ENCODE measurements at places on chromosomes 1 and 21.

DNA sequence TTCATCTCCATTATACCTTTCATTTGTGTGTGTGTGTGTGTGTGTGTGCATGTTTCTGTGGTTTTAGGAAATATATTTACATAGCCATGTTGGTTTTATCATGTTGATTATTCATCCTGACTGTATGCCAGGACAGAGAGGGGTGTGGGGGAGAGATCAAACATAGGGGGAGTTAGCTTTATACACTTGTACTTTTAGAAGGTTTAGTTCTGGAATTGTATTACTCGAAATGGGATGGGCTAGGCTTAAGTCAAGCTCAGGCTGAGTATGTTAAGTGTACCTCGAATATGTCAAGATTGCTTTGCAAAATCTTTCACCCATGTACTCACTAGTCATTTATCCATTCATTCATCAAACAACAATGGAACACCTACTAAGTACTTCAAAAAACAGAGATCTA, 123.3 kb downstream of the HMCN1 start:
- DNase-seq = no peak

DNA sequence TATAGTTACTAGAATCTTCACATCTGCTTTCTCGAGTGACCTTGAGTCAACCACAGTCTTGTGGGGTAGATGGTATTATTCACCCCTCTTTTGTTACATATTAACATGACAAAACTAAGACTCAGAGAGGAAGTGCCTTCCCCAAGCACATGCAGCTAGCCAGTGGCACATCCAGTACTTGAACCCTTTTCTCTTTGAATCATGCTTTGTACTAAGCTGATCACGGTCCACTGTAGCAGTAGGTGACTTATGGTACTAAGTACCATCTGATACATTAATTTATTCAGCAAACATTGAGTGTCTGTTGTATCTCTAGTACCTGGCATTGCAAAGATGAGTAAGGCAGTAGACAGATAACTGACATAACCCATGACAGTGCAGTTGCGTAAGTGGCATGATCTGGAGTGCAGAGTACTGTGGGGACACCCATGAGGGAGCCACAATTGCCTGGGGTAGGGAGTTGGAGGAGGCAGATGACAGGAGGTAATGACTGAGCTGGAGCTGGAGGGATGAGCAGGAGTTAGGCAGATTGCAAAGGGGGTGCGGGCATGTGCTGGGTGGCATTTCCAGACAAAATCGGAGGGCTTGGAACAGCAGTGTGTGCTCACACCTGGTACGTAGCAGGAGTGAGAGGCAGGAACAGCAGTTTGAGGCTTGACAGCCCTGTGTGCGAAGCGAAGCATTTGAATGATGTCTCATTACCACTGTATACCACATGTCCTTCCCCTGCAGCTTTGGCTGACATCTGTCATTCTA, 29.8 kb downstream of the UCK2 start:
- no peak for DNase-seq

DNA sequence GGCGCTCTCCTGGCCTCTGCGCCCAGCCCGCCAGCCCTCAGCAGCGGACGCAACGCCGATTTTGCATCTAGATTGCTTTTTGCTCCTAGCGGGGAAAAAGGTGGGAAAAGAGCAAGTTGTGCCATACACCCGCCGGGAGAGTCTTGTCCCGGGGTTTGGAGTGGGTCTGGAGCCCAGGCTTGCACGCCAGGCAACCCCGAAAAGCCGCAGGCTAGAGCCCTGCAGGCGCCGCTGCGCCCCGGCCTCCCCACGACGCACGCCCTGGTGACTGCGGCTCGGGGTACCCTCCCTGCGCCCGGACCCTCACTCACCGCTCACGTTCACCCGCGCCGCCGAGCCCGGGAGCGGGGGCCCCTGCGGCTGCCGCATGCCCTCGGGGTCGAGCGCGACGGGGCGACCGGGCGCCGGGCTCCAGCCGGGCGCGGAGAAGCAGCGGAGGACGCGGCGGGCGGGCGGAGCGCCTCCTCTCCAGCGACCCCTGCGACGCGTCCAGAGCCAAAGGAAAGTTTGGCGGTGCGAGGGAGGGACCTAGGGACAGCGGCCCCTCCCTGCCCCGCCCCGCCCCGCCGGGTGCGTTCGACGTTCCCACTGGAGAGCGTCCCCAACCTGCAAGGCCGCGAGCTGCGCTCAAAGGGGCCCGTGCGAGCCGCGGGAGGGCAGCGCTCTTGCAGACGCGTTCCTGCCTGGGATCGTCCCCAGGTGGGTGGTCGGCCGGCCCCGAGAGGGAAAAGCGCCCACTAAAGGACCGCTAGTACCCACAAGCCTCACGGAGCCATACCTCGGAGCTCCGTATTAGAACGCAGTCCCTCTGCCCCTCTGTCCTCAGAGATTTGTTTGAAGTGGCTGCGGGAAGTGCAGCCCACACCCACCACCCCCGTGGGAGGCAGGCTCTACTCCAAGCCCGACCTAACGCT, at the start of gene LPAR3:
TSS of gene LPAR3 (minus strand) at position 502 of the 914 bp plus-strand sequence. CDS start 27,086 bp downstream, outside the sequence.
- DNase-seq = peak; percentile 19

GRCh38 chr1:88052167-88052566, 631.9 kb upstream of the PKN2 start:
- no peak for DNase-seq

DNA sequence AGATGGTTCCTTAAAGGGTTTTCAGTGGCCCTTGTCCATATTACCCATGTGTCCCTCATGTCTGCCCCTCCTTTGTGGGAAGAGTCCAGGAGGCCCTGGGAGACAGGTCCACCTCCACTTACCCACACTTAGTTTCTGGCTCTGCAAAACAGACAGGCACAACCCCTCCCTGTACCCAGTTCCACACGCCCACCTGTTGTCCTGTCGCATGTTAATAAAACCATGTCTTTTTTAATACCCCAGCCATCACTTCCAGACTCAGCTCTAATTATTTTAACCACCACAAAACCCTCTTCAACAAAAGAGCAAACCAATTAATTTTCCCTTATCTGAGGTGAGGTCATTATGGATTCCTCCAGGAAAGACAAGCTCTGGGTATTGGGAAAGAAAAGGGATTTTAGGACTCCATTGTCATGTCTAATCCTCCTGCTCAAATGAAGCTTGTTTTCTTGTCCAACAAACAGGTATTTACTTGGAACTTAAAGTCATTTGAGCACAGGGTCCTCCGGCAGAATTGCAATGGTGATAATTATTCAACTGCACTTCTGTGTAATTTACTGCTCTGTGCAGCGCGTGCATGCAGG, 68.9 kb downstream of the CCDC185 start:
- DNase-seq = no peak

GRCh38 chr1:70438529-70438928, 27.5 kb downstream of the CTH start:
- no peak for DNase-seq

GRCh38 chr21:34603710-34604057, 11.2 kb downstream of the RCAN1 start:
- DNase-seq = no peak

DNA sequence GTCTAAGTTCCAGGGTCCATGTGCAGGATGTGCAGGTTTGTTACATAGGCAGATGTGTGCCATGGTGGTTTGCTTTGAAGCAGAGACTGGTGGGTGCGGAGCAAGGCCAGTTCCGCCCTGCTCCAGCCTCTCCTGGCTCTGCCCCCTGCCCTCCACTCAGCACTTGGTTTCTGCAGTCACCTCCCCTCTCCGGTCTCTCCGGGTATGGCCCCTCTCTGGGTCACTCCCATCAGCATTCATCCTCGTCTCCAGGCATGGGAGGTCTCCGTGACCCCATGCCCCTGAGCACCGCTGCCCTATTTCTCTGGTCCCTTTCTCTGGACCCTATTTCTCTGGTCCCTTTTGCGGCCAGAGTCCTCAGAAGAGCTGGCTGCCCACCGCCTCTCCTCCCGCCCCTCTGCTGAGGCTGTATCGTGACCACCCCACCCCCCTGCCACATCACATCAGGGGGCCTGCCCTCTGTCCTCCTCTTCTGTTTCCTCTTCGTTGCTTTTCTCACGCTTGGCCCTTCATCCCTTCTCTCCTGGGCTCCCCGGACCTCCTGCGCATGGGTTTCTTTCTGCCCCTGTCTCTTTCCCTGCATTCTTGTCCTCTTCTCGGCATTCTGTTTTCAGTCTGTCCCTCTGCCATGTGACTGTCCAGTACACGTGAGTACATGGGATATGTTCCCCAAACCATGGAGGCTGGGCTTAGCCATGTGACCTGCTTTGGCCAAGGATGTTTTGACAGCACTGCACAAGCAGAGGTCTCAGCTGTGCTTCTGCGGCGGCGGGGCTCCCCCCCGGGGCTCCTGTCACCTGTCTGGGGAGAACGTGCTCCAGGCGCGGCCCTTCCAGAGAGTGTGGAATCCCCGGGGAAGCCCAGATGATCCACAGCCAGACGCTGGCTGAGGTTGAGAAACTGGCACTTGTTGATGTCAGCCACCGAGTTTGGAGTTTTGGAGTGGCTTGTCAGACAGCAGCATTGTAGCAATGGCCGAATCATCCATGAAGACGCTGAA, 54.4 kb upstream of the C1orf174 start:
- DNase-seq = no peak

DNA sequence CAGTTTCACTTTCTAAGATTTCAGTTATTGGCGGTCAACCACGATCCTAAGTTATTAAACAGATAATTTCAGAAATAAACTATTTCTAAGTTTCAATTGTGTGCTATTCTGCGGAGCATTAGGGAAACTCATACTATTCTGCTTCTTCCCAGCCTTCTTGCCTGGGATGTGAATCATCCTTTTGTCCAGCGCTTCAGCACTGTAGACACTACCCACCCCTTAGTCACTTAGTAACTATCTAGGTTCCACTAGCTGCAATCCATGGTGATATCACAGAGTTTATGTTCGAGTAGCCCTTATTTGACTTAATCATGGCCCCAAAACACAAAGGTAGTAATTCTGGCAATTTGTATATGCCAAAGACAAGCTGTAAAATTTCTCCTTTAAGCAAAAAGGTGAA, 279.9 kb upstream of the ADAMTS5 start:
- no peak for DNase-seq

DNA sequence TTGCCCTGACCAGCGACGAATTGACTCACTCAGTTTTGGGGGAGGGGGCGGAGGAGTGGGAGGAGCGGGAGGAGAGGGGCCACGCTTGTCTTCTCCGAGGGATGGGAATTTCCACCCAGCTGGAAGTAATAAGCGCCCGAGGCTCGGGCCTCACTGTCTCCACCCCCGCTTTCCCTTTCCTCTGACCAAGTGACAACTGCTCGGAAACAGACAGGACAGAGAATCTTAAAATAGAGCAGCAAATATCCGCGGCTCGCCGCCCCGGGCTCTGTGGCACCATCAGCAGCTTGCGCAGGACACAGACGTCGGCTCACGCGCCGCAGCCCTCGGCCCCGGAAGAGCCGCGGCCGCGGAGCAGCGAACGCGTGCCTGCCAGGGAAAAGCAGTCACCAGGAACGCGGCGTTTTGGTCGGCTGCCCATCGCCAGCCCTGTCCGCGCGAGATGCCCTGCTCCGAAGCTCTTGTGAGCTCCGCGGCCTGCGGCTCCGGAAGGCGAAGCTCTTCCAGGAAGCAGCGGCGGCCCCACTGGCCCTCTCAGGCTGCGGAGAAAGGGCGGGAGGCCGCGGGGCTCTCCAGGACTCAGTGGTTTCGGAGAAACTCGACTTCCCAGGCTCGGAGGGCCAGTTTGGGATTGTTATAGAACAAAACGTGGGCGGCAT, 10.7 kb upstream of the RGS16 start:
- DNase-seq = peak; percentile 58

GRCh38 chr21:33268737-33269441, 2.7 kb downstream of the IL10RB start:
- peak; percentile 39 for DNase-seq

- DNase-seq = no peak
These were observed 167.1 kb upstream of the DAB1 start for GRCh38 chr1:57590978-57591377.

DNA sequence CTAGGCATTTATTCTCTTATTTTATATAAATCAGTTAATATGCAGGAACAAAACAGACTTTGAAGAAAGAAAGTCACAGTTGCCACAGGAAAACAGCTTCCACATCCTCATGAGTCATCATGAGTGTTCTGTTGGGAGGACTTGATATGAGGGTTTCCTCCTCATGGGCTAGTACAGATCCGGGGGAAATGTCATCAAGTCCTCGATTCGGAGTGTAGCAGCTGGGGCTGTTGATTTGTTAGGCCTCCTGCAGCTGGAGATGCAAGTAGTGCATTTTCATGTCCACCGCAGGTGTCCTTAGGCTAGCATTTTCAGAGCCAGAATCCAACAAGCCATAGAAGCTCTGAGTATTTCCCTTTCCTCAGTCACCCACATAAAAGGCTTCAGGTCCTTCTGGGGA, 36.7 kb downstream of the ADAM30 start:
- DNase-seq = no peak

DNA sequence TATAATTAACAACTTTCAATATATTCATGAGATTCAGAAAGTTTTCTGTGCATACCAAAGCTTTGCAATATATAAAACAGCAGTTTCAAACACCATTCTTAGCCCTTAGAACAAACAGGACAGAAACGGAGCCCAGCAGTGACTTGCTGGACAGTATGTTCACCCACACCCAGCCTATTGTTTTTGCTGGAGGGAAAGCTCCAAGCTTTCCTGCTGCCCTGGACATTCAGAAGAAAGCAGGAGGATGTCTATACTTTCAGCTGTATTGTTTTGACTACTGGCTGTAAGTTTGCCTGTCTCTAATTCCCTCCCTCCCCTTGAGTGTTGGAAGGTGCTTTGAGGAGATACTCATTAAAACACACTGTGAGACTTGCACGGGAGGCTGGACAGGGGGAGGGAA, 9.6 kb downstream of the DENND2C start:
- DNase-seq = no peak

DNA sequence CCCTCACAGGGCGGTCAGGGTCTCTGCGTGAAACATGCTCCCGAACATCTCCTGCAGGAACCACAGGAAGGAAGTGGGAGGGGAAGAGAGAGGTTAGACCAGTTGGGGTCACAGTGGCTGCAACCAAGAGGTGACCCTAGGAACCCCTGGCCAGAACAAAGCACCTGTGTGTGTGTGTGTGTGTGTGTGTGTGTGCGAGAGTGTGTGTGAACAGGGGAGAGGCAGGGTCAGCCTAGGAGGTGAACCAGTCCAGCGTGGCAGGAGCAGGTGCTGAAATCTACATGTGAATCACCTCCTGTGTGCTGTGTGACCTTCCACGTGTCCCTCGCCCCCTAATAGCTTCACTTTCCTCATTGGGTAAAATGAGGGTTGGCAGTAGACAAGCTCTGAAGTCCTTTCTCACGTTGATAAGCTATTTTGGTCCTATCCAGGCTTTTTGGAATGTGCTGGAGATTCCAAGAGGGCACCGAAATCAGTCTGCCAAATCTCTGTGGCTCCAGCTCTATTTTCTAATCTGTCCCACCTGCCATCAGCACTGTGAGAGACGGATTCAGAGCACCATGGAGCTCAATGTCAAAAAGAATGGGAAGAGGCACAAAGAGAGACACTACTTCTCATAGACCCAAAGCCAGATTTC, 27.8 kb downstream of the SLC26A9 start:
- no peak for DNase-seq

GRCh38 chr1:163346326-163346870, 24.6 kb downstream of the NUF2 start:
- no peak for DNase-seq
